ENCODE measurements at places on chromosomes 6 and 20.

DNA sequence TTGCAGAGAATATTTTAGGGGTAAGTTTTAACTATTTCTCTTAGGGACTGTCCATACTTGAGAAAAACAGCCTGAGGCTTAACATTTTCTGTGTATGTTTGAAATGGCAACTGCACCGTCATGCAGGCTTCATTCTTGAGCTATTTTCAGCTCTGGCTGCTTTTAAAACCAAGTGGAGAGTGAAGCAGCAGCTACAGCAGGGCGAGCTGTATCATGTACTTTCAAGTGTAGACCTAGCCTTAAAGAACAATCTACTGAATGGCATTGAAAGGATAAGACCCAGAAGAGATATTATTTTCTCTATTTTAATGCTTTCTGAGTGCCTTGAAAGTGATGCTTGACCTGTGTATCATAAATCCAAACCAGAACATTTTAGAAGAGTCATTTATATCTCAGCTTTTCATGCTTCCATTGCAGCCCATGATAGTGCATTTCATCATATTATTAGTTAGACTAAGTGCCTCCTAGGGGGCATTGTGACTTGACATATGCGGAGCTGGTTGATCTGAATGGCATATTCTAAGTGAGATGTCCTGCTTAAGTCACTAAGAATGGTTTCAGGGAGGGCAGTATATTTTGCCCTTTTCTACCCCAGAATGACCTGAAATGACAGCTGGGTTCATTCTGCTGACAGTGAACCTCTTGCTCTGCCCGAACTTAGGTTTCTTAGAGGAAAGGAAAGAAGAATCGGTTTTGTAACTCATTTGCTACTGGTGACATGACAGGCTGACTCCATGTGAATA, 85.3 kb downstream of the NKAIN2 start:
- no peak for DNase-seq

GRCh38 chr20:15584507-15584906, 988.7 kb downstream of the KIF16B start:
- no peak for DNase-seq

DNA sequence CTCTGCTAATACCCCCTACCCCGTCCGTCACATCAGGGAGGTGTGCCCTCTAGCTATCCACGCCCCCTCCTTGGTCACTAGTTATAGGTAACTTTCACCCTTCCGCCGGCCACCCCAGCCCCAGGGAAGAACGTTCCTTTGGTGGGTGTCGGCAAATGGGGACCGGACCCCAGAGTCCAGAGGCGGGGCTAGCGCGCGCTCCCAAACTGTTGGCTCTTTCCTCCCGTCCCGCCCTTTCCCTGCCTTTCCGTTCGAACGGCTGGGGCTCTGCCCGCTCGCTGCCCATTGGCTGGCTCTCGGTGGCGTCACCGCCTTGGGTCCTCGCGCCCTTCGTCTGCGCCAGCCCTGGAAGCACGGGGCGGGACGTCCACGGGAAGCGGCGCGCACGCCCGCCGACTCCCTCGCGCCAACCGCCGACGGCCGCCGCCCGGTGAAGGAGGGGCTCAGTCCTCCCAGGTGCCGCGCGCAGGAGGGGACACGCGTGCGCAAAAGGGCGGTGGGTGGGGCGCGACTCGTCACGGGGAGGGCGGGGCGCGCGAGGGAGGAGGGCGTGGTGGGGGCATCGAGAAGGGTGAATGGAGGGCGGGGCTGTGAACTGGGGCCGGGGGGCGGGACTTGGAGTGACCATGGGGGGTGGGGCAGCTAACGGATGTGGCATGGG, 634 bp upstream of the PHF1 start:
- peak; percentile 95 for DNase-seq

DNA sequence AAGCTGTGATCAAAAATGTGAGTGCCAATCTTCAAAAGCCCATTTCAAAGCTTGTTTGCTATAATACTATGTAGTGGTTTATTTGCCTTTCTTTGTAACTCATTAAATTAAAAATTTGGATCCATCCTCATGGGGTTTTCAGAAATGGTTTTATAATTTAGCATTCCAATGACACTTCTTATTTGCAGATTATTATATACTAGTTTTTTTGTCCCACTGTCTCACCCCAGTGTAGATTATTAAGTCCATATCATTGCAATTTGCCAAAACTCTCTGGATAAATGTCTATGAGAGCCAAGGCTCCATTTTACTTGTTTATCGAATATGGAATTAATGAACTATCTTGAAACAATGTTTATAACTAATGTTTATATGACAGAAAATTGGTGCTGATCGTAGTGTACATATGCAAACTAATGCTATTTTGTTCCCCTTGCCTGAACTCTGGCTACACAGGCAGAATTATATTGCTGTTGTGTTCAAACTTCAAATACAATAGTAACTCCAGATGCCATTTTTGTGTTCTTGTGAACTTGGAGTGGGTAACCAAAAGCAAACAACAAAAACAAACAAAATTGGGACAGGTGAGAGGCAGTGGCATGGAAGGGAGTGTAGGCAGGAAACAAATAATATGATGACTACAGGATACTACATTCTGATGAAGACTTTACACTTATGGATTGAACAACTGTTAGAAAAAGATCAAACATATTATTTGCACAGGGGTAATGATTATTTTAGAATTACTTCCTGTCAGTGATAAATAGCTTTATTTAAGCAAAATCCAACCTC, 307.1 kb upstream of the FLRT3 start:
- no peak for DNase-seq

DNA sequence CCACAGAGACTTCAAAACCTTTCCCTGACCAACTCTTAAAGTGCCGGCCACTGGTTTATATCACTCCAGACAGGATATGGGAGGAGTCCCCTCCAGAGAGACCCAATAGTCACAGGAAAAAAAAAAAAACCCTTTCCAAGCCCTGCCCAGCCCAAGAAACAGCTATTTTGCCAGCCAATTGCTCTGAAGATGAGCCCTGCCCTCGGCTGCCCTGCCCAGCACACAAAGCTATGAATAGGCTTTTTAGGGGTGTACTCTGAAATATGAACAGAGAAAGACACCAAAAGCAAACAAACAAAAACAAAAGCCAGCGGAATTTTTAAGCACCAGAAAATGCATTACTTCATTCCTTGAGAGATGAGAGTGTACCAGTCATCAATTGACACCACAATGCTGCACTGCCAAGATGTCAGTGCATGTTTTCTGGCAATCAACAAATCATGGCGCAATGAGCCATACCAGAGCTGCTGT, 275.1 kb downstream of the C6orf118 start:
- no peak for DNase-seq

- peak; percentile 10 for DNase-seq
These were observed 534 bp downstream of the NANP start for GRCh38 chr20:25623225-25623735.

DNA sequence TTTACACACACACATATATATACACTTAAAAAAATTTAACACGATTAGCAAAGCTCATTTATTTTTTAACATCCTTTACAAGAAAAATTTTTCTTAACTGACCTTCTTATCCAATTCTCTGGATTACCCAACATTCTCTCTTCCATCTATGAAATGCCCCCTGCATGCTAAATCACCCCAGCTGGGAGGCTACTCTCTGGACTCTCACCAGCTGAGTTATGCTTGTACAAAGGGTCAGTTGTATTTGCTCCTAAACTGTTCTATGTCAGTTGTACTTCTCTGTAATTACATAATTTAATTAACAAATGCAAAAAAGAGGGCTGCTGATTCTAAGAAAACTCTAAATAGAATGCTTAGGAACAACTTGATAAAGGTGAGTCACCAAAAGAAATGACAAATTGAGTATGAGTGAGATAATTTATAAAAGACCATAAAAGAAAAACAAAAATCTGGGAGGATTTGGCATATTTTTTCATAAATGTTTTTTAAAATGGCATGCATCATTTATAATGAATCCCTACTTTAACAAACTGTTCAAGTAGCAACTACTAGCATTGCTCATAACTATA, 120.5 kb downstream of the KIF13A start:
- DNase-seq = no peak

DNA sequence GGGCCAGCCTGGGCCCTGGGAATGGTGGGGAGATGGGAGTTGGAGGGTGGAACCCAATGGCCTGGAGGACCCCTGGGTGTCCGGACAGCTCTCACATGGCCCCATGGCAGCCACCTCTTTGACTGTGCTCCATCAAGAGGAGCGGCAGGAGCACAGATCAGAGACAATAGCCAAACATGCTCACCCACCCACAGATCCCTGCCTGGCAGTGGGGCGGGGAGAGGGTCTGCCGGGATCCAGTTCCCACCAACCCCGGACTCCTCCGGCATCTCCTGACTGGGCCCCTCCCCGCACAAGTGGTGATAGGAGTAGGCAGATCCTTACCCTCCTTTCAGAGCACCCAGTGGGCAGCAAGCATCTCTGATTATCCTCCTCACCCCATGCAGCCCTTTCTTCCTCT, 31.9 kb upstream of the MRPS18A start:
- DNase-seq = no peak

DNA sequence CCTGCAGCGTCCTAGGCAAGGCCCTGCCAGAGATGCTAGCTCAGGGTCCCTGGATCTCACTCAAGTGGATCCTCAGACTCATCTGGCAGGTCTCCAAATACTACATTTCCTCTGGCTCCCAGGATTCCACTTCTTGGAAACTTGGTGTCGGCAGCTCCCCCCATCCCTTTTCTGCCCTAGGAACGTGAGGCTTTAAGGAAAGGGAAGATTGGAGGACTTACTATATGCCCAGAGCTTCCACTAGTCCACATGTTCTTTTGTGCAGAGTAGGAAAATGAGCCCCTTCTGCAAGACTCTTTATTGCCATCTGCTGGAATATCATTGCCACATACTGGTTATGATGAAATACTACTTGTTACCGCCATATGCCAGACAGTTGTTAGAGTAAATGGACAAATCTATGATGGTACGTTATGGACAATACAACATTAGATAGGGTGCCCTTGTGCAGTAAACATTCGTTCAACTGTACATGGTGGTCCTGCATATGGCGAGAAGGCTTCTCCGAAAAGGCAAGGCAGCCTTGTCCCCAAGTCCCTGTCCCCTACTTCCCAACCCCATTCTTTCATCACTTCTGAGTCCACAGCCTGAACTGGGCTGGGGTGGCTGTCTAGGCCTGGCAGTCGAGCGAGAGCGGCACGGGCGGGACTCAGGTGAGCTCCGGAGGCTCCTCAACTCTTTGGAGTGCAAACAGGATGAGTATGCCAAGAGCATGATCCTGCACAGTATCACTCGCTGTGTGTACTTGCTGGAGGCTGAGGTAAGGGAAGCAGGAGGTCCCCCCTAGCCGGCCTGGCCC, 780 bp downstream of the ARMC12 start:
- DNase-seq = no peak

DNA sequence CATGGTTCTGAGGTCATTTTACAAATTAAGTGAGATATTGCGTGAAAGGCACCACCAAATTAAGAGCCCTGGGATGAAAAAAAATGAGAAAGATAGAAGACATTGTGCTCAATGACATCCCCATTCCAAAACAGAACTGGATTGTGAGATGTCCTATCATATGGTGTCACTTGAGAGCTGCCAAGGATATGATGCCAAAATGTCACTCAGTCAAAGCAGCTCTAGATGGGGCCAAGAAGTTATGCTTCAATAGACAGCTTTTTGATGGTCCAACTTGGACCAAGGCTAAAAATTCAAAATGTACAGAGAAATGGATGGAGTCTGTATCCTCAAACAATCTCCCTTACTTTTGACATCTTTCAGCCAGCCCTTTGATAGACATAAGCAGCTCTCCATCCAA, 180.8 kb downstream of the UST start:
- DNase-seq = no peak

- DNase-seq = no peak
These were observed 244.4 kb upstream of the HSF2 start for GRCh38 chr6:122154912-122155575.

DNA sequence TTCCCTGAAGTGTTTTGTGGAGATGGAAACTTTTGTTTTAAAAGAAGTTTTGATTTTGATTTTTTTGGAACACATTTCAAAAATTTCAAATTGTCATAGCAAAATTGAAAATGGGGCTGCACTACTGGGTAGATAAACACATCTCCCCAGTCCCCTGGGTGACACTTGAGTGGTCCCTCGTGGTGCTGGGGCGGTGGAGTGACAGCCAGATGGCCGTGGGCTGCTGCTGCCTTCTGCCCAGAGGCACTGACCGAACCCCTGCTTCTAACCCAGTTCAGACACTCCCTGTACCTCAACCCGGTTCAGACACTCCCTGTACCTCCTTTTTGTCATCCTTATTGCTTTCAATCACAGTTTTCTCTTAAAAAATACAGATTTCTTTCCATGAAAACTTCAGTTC, 69.9 kb upstream of the SYNJ2 start:
- no peak for DNase-seq

DNA sequence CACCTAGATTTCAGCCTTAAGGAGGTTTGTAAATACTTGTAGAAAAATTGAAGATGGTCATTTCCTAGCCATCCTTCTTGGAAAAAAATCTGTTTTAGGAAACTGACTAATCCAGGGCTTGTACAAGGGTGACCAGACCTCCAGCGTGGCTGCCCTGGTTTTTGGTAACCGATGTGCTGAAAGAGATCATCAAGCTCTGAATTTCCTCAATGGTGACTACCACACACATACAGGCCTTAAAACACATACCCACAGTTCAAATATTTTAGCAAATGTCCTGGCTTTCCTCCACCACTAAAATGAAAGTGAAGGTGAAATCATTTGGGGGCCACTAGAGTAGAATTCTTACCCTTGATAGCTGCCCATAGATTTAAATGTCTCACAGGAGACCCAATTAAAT, 215.3 kb upstream of the SUPT3H start:
- DNase-seq = no peak

DNA sequence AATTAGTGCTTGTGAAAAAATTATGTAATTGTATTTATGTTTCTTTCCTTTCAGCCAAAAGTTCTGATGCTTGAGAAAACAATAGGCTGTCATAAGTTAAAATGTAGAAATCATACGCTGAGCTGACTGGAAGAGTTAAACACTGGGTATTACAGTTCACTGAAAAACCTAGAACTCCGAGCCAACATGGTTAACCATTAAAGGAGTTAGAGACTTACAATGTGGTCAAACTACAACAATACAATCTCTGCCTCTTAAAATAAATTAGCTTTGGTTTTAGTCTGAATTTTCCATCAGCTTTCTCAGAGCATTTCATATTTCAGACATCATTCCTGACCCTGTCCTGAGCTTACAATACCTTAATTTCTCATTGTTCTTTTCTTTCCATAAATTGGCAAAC, 91.0 kb downstream of the COL12A1 start:
- DNase-seq = no peak

GRCh38 chr20:56629464-56630085, 469 bp downstream of the TFAP2C start:
- DNase-seq = no peak

GRCh38 chr20:32326504-32326845, 31.7 kb upstream of the ASXL1 start:
- no peak for DNase-seq
